Activated T-helper 1 cell treated with anti-CD3 and anti-CD28 coated beads, Interleukin-2, amount 50 U/mL, for 16 hours (primary cell): ENCODE measurements at places on chromosomes 12 and 14.

DNA sequence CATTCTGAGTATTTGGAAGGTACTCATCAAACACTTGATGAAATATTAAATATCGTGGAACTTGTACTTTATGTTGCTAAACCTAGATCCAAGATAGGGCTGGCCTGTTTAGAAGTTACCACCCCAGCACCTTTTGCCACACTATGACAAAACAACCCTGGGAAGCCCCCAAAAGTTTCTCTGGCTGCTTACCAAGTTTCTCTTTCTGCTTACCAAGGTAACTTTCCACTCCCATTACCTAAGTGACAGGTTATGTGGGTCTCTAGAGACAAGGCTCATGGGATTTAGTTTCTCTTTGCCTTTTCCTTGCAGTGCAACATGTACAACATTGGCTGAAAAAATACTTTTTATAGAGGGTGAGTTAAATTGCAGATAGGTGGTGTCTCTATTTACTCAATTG is 28.9 kb upstream of the PPM1A start:
- no peak for DNase-seq

DNA sequence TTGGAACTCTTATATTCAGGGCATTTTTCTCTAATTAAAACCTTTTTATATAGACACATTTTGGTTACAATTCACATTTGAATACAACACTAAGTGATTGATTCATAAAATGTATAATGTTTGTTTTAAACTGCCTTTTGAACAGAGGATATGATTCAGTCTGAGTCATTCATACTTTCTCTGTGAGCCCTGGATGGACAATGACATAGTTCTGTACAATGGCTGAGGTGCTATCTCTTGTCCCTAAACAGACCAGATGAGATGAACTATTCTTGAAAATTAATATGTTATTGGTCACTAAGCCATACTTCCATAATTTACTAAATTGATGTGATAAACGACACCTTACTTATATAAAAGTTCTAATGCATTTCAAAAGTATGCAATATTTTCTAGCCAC is 199.7 kb upstream of the ATXN7L3B start:
- no peak for DNase-seq

DNA sequence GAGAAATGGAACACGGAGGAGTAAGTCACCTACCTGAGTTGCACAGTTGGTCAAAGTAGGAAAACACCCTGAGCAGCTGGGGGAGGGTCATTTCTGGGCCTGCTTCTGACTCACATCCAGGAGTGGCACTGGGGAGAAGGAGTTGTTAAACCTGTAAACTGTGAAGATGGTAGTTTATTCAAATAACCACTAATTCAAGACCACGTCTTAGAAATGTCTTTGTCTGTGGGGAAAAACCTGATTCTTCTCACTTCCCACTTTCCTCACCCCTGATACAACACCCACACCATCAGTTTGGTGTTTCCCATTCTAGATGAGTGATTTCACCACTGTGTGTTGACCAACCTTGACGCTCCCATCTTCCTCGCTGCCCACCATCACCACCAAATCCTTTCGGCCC is 207.1 kb downstream of the ANO4 start:
- no peak for DNase-seq

- no peak for DNase-seq
These were observed 66.5 kb downstream of the TBC1D30 start for GRCh38 chr12:64890873-64891468.

DNA sequence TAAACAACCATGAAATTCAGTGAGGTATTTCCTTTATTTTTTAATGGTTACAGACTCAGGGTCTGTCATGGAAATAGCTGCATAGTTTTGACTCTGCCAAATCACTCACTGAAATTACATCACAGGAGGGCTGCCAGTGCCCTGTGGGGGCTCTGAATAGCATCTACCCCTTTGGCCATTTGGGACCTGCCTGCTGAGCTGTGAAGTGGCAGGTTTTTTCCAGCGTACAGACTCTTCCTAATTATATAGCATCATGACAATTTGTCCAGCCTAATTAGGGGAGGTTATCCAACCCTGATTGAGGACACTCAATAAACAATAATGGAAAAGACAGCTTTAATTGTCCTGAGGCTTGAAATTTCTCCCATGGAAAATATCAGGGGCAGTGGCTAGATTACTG is 1.8 kb upstream of the COCH start:
- DNase-seq = no peak

DNA sequence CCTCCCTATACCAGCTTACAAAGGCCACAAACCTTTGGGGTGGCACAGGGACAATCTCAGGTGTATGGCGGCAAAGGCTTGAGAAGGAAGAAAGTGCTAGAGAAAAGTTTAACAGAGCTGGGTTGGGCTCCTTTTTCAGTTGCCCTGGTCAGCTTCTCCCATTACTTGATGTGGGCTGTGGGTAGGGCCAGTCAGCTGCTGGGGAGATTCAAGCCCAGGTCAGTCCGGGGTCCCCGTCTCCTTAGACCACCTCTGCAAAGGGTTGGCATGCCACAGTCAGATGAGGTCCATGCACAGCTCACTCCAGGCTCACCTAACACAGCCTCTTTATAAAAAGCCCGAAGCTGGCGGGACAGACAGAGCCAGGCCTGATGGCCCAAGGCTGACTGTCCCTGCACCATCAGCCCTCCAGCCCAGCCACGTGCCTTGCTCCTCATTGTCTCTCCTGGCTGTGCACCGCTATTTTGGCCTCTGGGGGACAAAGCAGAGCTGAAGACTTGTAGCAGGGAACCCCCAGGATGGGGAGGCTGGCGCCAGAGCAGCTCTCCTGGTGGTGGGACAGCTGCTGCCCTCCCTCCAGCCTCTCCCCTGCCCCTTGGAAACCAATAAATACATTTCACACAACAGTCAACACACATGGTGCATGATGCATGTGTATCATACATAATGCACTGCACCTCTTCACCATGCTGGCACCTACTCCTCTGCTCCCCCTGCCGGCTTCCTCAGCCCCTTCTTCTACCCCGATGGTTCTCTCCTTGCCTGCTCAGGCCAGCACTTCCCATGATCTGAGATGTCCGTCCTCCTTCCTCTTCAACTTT is 61.7 kb upstream of the DDX11 start:
- DNase-seq = no peak
